ENCODE measurements at places on chromosomes 6 and 20. TPM values are rescaled to one million over a fixed set of nuclear protein-coding genes. Genes with fewer than 3 reads are reported as not detected.

The NTSR1 gene
- total RNA-seq = not detected

The MEI4 gene
- not detected for total RNA-seq

The TMEM170B gene
- total RNA-seq = 0.35 TPM

The NKX2-4 gene
- total RNA-seq = not detected

The SOBP gene
- total RNA-seq = 0.53 TPM

The RIMS4 gene
- total RNA-seq = not detected

The SPACA1 gene
- total RNA-seq = not detected

The CST5 gene
- not detected for total RNA-seq

The SPATA25 gene
- not detected for total RNA-seq

The ZBTB46 gene
- 21.1 TPM for total RNA-seq

The CEP43 gene
- 12.4 TPM for total RNA-seq

The SPDEF gene
- total RNA-seq = not detected

The FAM210B gene
- 32.1 TPM for total RNA-seq

The SAMD10 gene
- total RNA-seq = 2.1 TPM

The CCN2 gene
- total RNA-seq = 34.0 TPM

The C6orf52 gene
- not detected for total RNA-seq

The METTL24 gene
- total RNA-seq = not detected

The MATN4 gene
- not detected for total RNA-seq

The MRPL2 gene
- total RNA-seq = 40.9 TPM

The FNDC11 gene
- 1.7 TPM for total RNA-seq

The RBPJL gene
- total RNA-seq = not detected

The TRIM27 gene
- total RNA-seq = 55.4 TPM

The NFKBIL1 gene
- 28.5 TPM for total RNA-seq

The FAM209B gene
- not detected for total RNA-seq

The CSTF1 gene
- total RNA-seq = 32.8 TPM

The SYCP2L gene
- not detected for total RNA-seq

The ARMC2 gene
- 1.7 TPM for total RNA-seq

The SRMS gene
- not detected for total RNA-seq

The ANKRD6 gene
- under 0.01 TPM for total RNA-seq

The AIG1 gene
- total RNA-seq = 13.8 TPM

Measured in myometrial cell (primary cell).